C1 segment of cervical spinal cord (tissue), 14 donors: ENCODE measurements at places on chromosomes 7 and 10.
A peak's percentile ranks its signal among the peaks of the same experiment; 100 is the strongest.

- no peak for DNase-seq
Measured at GRCh38 chr7:136290351-136290750, 313.2 kb upstream of the MTPN start.

DNA sequence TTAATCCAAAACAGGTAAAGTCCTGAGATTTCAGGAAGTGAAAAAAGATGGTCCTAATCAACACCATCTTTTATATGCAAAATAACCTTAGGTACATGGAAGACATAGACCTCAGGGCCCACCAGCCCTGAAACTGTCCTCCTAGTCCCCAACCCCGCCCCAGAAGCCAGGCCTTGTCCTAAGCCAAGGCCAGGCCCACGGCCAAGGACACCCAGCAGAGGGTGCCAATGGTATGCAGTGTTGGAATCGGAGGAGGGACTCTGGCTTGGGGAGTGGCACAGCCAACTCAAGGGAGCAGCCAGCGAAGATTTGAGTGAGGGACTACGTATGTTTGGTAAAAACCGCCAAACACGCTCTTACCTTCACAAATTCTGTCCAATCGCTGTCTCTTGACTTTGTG is 96.7 kb downstream of the ZRANB1 start:
- DNase-seq, result peak; percentile 4

- DNase-seq, result no peak
Measured at GRCh38 chr7:42340436-42340835, 103.4 kb upstream of the GLI3 start.

- DNase-seq, result no peak
Measured at GRCh38 chr10:30587522-30588031, 42.0 kb downstream of the LYZL2 start.

DNA sequence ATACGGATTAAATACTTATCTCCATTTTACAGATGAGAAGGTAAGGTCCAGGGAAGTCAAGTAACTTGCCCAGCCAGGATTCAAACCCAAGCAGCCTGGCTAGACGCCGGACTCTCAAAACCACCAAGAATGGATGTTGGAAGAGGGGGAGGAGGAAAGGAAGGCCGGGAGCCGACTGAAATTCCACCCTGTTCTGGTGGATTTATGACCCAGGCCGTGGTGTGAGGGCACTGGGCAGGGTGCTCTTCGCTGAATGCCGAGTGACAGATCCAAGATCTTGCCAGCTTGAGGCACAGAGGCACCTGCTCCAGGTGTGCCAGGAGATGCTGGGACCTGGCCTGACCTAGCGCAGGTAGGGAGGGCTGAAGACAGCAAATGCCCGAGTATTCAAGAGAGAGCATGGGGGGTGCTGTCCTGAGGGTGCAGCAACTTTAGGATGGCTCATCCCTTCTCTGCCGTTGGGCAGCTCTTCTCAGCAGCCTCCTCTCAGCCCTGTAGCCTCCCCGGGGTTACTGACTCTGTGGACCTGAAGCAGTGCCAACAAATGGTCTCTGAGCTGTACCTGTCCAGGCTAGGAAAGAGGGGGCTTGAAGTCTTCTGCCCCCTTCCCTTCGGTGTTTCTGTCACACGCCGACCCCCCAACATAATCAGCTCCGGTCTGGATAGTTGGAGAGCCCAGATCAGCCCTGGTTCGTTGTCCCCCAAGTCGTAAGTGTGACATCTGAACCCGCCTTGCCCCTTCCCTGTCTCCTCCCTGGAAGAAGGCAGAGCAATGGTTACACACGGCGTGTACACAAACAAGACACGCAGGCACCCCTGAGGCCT is 713 bp downstream of the LOXL4 start:
- DNase-seq, result no peak

DNA sequence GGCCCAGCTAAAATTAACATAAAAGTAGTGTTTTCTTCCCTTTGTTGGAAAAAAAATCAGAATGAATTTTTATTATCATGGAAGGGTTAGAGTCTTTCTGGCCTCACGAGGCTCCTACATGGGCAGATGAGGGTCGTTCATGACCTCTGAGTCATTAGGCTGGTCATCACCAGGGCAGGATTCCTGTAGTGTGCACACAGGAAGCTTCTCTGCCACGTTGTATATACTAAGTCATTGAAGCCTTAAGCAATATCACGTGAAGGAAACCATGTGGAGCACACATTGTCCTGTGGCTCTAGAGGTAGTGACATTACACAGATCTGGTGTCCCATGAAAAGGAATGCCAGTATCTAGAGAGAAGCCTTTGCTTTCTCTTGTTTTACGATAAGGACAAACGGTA is 84.7 kb upstream of the C1QL3 start:
- DNase-seq, result no peak

- no peak for DNase-seq
Measured at GRCh38 chr7:47814905-47815613, 133.2 kb downstream of the PKD1L1 start.

DNA sequence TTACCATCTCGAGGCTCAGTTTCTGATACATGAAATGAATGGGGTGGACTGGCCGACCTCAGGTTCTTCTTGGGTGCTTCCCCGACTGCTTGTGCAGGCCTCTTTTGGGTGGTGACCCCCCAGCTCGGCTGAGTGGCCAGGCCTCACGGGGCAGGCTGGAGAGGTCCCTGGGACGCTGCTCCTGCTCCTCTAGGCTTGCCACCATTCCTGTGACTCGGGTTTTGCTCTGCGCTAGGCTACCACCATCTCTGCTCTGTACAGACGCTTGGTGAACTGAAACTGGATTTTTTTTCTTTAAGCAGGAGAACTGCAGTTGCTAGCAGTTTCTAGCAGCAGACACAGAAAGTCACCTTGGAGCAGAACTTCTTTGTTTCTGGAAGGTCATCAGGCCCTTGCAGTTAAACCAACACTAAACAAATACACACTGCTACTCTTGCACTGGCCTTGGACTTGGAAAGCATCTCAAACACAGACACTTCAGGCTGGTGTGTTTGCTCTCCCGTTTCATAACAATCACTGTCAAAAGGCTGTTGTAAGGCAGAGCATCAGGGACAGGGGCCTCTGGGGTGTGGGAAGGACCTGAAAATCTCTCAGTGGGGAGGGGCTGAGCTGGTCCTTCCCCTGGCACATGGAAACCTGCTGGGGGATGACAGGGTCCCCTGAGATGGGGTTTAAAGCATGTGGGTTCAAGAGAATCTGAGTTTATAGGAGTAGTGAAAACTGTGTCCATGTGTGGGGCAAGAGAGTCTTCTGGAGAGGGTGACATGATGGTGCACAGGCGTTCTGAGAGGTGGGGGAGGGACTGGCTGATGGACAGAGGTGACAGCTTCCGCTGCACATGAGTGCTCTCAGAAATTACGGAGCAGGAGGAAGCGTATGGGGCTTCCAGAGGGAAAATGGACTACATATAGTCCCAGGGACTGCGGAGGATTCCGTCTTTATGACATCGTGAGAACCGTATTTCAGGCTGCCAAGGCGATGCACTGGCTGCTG is 35.0 kb upstream of the GIMAP8 start:
- DNase-seq, result no peak

DNA sequence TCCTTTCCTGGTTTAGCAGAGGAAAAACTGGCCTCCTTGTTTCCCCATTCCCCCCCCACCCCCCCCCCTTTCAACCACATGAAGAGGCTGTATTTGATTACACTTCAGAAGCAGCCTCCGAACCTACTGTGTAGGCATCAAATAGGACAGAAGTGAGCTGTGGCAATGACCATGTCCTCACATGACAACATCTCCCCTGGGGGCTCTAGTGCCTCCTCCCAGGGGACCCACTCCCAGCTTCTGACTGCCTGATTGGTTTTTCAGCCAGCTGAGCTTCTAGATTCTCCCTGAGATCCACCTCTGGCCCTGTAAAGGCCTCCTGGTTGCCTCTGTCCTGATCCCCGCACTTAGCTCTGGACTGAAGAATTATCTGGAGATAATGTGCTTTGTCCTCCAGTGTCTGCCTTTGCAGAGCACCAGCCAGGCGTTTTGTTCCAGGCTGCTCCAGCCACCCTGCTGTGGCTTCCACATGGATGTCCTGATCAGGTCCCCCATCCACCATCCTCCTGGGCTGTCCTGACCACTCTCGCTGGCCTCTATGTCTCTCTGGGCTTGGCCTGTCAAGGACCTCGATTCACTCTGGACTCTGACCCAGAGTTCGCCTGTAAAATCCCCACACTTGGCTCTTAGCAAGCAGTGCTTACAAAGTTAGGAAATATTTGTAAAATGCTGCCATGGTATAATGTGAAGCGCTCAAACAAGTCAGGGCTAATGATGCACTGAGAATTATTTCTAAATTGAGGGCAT is 42.4 kb upstream of the TOMM7 start:
- DNase-seq, result no peak

DNA sequence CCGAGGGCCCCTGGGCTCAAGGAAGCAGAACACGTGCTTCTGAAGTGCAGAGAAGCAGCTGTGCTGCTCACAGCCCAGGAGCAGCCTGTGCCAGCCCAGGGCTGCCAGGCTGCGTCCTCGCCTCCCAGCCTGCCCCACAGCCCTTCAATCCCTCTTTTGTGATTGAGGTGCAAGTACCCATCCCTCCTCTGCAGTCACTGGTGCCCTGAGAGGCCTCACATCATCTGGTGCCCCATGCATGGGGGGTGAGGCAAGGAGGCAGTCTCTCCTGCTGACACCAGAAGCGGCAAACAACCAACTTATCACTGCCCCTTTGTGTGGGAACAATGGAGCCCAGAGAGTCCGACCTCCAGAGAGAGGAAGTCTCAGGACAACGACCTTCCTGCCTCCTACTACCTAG is 49.8 kb upstream of the FGFR2 start:
- peak; percentile 58 for DNase-seq

GRCh38 chr10:109277456-109277855 is 645.9 kb downstream of the XPNPEP1 start:
- no peak for DNase-seq

GRCh38 chr7:134875867-134876266 is 96.4 kb downstream of the CALD1 start:
- DNase-seq, result no peak

DNA sequence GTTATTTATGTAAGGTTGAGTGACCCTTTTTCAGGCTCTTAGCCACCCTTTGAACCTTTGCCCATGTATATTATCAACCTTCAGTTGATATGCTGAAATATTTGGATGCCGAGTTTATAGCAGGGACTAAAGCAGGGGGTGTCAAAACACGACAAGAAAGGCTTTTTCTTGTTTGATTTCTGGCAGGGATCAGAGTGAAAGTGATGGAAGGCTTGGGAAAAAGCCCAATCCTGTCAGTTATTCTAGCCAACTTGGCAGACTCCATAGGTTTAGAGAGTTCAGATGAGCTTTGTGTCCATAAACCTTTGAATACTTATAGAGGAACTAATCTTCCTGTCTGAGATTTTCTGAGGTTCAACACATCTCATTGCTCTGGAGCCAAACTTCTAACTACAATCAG is 47.5 kb downstream of the INHBA start:
- DNase-seq, result no peak

- DNase-seq, result no peak
Measured at GRCh38 chr10:44293842-44294241, 91.1 kb downstream of the CXCL12 start.

GRCh38 chr7:24871770-24872169 is 108.2 kb downstream of the OSBPL3 start:
- no peak for DNase-seq

DNA sequence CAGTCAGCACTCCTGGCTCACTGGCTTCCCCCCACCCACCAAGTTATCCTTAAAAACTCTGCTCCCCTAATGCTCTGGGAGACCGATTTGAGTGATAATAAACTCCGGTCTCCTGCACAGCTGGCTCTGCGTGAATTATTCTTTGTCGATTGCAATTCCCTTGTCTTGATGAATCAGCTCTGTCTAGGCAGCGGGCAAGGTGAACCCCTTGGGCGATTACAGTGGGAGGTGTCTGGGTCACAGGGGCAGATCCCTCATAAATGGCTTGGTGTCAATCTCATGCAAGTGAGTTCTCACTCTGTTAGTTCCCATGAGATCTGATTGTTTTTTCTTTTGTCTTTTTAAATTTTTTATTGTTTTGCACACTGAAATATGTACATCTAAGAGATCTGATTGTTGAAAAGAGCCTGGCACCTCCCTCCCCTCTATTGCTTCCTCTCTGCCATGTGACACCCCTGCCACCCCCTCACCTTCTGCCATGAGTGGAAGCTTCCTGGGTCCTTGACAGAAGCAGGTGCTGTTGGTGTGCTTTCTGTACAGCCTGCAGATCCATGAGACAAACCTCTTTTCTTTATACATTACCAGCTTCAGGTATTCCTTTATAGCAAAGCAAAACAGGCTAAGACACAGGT is 20.5 kb downstream of the OTUD1 start:
- DNase-seq, result no peak

DNA sequence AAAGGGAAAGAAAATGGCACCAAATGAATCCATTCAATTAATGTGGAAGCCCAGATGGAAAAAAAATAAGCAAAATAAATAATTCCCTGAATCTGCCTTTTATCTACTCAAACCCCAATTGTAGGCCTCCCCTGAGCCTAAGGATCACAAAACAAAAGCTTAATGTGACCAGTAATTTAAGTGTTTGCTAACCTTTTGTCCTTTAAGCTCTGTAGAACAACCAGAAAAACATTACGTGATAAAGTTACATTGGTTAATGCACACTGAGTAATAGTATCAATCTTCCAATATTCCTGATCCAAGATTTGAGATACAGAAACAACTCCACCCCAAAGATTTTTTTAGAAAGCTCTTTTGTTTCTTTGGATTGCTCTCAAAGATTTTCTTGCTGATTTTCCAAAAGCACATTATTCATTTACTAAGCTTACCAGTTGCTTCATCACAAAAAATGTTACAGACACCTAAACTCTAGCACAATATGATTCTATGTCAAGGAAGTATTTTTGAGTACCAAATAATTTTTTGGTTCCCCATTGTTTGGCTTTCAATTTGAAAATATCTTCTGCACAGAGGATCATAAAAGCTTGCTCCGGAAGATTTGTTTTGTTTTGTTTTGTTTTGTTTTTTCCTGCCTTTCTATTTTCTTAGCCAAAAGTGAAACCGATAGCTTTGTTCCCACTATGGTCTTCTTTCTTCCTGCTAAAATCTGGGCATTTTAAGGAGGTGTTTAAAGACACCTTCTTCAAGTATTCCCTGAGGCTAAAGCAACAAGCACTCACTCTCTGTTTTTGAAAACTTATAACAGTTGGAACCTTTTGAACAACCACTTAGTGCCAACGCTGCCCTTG is 54.2 kb downstream of the TRIL start:
- no peak for DNase-seq

- DNase-seq, result no peak
Measured at GRCh38 chr10:117425974-117426566, 50.8 kb upstream of the PDZD8 start.

DNA sequence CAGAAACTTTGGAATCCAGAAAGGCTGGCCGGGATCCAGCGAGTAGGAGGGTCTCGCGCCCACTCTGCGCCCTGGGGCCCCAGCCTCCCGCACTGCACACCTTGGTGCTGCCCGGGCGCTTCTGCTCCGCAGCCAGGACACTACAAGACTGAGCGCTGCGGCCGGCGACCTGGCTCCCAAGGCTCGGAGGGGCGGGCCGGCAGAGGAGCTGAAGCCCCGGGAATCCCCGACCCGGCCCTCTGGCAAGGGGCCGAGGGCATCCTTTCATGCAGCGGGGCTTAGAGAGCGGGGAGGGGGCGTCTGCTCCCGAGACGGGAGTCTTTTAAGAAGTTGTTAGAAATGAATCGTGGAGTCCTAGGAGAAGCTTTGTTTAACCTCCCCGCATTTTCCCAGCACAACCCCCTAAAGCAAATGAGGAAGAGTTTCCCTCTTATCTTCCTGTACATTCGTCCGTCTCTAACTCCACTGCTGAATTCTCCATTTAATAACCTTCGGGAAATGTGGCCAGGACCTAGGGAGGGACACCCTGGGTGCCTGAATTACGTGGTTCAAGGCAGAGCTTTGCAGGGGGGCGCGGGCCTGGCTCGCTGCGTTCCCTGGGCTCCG is 1.1 kb downstream of the VWC2 start:
- no peak for DNase-seq

- no peak for DNase-seq
Measured at GRCh38 chr10:76882245-76882644, 755.4 kb downstream of the KCNMA1 start.

- peak; percentile 83 for DNase-seq
Measured at GRCh38 chr7:64313740-64314491, at the start of gene ZNF736. Gene ZNF736 (plus strand): TSS chr7:64313961. CDS start chr7:64314151, 190 bp downstream.
